ENCODE measurements at places on chromosomes 3 and 15. TPM values are rescaled to one million over a fixed set of nuclear protein-coding genes. Genes with fewer than 3 reads are reported as not detected.

GOLGA6L9 gene
- total RNA-seq = 6.7 TPM

LMAN1L gene
- not detected for total RNA-seq

CTSH gene
- 24.1 TPM for total RNA-seq

DNA sequence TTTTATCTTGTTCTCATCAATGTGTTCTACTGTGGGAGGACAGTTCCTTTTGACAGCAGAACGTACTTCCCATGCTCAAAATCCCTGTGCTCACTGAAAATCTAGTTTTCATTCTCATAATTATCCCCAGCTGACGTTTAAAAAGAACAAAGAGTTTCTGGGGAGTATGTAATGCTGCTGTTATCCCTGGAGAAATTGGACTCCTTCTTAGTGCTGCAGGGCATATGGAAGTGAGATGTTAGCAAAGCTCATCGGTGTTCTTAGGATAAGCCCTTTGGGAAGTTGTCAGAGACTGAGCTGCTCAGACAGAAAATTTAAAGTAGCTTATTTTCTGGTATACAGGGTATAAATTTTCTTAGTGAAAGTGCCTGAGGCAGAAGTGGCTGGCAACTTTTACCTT is 66.5 kb downstream of the CDAN1 start:
- no peak overlapping the region for H3K27ac ChIP-seq
- DNase-seq = no peak

GRCh38 chr3:78951342-78951945 is 816.4 kb downstream of the ROBO1 start:
- no peaks in the 10 kb centered on the region for H3K4me1 ChIP-seq
- no peak overlapping the region for H3K4me3 ChIP-seq
- no peaks in the 10 kb centered on the region for H3K27me3 ChIP-seq
- DNase-seq = no peak
- no peaks in the 10 kb centered on the region for H3K36me3 ChIP-seq

- peak; percentile 52 for DNase-seq
- peak overlapping the region; percentile 36 for H3K4me3 ChIP-seq
- H3K27me3 ChIP-seq = peaks cover 3% of the 10 kb centered on the region
- no peak overlapping the region for H3K27ac ChIP-seq
Observed at GRCh38 chr3:173584093-173584837, 186.7 kb downstream of the NLGN1 start.

GRCh38 chr3:114756506-114757279 is 390.4 kb downstream of the ZBTB20 start:
- H3K27ac ChIP-seq = no peak overlapping the region
- peaks cover 5% of the 10 kb centered on the region for H3K4me1 ChIP-seq
- DNase-seq = no peak

- no peak overlapping the region for H3K4me3 ChIP-seq
- no peak for DNase-seq
- no peaks in the 10 kb centered on the region for H3K36me3 ChIP-seq
- H3K27me3 ChIP-seq = peaks cover 97% of the 10 kb centered on the region
- no peak overlapping the region for H3K27ac ChIP-seq
- H3K4me1 ChIP-seq = no peaks in the 10 kb centered on the region
Observed at GRCh38 chr15:60827492-60827891, 348.6 kb upstream of the ICE2 start.

DNA sequence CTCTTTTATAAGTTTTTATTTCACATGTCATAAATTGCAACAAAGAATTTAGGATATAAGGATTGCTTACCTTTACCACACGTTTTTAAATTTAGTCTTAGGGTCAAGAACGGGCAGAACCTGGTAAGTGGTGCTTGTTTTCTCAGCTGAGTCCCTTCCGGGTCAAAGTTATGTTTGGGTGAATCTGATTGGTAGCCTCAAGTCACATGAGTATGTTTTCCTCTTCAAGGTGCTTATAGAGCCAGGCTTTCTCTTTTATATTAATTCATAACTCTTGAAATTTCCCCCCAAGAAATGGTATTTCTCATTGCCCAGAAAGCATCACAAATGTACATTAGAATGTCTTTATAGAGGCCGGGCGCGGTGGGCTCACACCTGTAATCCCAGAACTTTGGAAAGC is 415.7 kb upstream of the ROBO2 start:
- no peaks in the 10 kb centered on the region for H3K36me3 ChIP-seq
- no peaks in the 10 kb centered on the region for H3K27me3 ChIP-seq
- no peak overlapping the region for H3K4me3 ChIP-seq
- no peaks in the 10 kb centered on the region for H3K4me1 ChIP-seq
- DNase-seq = no peak

DNA sequence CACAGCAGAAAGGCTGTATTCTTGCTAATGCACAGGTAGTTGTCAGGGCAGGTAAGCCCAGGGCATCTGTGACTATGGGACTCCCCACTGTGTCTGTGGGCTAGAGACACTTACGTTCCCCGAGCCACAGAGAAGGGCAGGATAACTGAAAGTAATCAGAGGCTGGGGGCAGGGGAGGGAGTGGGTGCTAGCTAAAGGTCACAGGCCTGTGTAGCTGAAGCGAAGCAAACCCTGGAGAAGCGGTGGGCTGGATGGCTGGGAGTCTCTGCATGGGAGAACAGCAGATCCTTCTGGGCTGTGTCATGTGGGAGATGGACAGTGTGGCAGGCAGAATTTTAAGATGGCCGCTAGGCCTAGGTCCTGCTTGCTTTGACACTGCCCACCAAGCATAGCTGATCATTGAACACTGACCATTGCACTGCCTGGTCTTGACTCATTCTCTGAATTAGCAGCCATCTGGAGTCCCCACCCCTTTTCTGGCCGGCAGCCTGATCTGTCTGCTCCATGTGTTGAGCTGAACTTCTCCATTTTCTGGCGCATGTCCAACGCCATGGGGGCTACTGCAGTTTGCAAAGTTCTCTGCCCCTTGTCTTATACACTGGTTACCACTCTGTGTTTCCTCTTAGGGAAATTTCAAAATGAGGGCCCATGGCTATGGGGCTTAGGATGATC is 110.0 kb downstream of the DGKG start:
- H3K4me3 ChIP-seq = no peak overlapping the region
- no peak for DNase-seq
- H3K36me3 ChIP-seq = no peaks in the 10 kb centered on the region
- no peak overlapping the region for H3K27ac ChIP-seq
- no peaks in the 10 kb centered on the region for H3K4me1 ChIP-seq

DNA sequence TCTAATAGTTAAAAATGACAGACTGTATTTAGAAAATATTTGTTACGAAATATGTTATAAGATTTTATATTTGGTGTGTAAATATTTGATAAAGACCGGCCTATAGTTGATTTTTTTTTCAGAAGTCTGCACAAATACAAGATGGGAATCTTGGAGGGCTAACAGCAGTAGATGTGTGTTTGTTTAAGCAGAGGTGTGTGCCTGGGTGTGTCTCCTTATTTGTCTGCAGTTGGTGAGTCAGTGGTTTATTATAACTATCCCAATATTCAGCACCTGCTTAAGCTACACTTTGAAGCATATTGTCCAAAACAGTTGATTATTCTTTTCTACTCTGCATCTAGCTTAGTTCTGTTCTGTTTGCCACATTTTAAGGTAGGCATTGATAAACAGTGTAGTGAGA is 12.4 kb downstream of the GLCE start:
- DNase-seq = no peak
- H3K4me3 ChIP-seq = no peak overlapping the region
- no peaks in the 10 kb centered on the region for H3K27me3 ChIP-seq
- H3K27ac ChIP-seq = no peak overlapping the region
- no peaks in the 10 kb centered on the region for H3K4me1 ChIP-seq

DNA sequence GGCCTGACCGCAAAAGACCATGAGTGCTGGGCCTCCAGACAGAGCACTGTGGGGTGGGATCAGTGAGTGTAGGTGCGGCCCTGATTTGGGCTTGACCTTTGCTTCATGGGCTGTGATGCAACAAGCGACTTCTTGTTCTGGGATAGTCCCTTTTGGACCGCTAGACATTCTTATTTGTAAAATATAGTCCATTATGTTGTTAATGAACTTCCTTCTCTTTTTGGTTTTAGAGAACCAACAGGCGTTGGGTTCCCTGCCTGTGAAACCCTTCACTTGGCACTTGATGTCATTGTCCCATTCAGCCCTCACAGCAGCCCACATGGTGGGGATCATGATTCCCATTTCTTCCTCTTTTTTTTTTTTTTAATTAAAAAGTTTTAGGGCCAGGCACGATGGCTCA is 15.8 kb upstream of the TRH start:
- H3K4me1 ChIP-seq = peaks cover 9% of the 10 kb centered on the region
- H3K27me3 ChIP-seq = peaks cover 4% of the 10 kb centered on the region
- no peak overlapping the region for H3K4me3 ChIP-seq
- H3K27ac ChIP-seq = no peak overlapping the region
- no peaks in the 10 kb centered on the region for H3K36me3 ChIP-seq

DNA sequence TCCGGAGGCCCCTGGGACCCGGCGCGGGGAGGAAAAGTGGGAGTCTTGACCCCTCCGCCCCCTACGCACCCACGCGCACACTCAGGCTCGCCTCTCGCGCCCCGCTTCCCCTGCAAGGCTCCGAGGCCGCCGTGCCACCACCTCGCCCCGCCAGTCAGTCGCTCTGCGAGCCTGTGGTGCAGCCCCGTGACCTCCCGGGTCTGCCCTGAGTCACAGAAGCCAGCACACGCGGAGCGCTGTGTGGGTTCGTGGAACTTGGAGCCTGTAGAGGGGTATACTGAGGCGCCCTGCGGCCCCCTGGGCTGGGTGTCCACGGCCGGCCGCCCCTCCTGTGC is 380 bp upstream of the ALS2CL start:
- no peak overlapping the region for H3K27ac ChIP-seq
- H3K27me3 ChIP-seq = peaks cover 3% of the 10 kb centered on the region
- H3K4me1 ChIP-seq = peaks cover 18% of the 10 kb centered on the region
- DNase-seq = no peak
